ENCODE measurements at places on chromosomes 6 and 20. TPM values are rescaled to one million over a fixed set of nuclear protein-coding genes. Genes with fewer than 3 reads are reported as not detected.

PCSK2 gene
- total RNA-seq, result 1.2 TPM

OR2W1 gene
- not detected for total RNA-seq

PLCB1 gene
- 66.0 TPM for total RNA-seq

TUBB2B gene
- 16.2 TPM for total RNA-seq

DNA sequence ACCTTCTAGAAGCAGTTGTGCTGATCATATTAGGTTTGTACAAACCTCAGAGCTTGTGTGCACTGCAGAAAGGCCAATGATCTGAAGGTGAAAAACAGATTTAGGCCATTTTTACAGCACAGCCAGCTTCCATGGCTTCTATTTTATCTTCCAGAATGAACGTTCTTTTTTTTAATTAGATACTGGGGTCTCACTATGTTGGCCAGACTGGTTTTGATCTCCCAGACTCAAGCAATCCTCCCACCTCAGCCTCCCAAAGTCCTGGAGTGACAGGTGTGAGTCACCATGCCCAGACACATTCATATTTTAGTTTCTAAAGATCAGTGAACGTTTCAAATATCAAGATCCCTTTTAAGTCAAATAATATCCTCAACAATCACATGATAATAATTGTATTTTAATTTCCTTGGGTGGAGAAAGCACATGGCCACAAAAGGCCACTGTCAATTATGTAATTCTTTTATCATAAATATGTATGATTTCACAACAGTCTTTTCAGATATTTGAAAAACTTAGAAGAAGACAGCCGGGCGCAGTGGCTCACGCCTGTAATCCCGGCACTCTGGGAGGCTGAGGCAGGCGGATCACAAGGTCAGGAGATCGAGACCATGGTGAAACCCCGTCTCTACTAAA lies 326.7 kb upstream of the JARID2 start:
- no peak for DNase-seq

DNA sequence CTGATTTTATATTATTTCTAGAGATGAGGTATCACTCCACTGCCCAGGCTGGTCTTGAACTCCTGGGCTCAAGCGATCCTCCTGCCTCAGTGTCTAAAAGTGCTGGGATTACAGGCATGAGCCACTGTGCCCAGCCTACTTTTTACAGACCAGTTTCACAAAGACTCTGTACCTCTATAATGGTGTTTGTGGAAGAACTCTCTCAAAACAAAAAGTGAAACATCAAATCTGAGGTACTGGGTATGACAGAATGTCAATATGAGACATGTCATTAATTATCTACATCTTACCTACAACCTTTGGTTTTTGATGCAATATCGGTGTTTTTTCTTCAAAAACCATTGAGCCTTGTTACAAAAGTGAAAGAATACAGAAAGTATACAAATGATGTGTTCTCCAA lies 49.4 kb upstream of the MCM9 start:
- DNase-seq, result no peak

GRCh38 chr6:24257282-24257681 lies 100.6 kb downstream of the DCDC2 start:
- DNase-seq, result no peak

DNA sequence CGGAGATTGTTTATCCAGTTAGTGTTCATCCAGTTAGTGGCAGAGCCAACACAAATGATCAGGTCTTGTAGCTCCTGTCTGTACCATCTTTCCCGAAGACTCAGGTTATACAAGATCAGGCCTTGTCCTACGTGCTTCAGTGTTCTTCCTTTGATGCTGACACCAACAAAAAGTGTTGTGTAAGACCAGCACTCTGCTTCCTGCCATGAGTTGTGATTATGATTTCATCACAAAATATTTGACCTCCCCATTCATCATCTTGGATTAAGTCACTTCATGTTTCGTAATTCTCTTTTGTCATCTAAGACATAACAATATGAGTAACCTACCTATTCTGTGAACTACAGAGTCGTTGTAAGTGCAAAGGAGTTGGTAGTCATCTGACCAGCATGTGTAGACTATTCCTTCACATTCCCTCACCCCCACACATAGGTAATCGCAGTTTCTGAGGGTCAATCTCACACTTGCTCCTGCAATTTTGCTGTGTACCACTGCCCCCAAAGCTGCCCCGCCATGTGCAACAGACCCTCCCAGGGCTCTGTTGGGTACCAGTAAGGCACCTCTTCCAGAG lies 135.6 kb upstream of the SLC22A23 start:
- DNase-seq, result peak; percentile 86

- no peak for DNase-seq
These were observed 11.4 kb upstream of the PGC start for GRCh38 chr6:41758641-41759035.

DNA sequence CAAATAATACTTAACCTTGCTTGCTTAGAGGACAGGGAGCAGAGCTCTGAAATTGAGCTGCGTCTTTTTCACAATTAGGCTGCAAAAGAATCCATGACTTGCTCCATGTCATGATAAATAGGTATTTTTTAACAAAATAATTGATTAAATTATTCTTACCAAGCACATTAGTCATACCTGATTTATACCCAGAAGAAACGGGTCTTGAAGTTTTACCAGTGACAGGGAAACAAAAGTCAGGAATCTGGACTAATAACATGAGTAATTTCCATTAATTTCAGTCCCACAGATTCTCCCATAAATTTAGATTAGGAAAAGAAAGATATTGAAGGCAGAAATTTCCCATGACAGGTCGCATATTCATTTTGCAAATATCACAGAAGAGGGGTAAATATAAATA lies 85.0 kb upstream of the BMP5 start:
- DNase-seq, result no peak

- no peak for DNase-seq
These were observed 14.4 kb upstream of the SLC17A2 start for GRCh38 chr6:25944688-25945574.

DNA sequence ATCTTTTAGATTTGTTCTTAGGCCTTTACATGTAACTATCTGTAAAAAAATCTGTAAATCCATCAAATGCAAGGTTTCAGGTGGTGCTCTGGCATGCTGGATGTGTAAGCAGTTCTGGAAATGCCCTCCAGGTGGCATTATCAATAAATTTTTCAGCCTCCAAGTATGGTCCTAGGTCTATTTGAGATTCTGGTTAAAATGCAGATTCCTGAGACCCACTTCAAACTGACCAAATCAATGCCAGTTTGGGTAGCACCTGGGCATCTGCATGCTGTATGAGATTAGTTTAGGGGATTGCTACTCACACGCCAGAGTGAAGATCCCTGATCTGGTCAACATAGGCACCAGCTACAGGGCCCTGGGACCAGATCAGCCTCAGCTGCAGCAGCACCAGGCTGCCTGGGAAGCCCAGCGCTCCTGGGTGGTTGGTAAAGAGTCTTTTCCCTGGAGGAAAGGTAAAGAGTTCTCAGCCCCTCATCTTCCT lies 507.3 kb upstream of the CITED2 start:
- peak; percentile 36 for DNase-seq

- DNase-seq, result no peak
These were observed 38.7 kb downstream of the LAMA4 start for GRCh38 chr6:112215488-112216284.

DNA sequence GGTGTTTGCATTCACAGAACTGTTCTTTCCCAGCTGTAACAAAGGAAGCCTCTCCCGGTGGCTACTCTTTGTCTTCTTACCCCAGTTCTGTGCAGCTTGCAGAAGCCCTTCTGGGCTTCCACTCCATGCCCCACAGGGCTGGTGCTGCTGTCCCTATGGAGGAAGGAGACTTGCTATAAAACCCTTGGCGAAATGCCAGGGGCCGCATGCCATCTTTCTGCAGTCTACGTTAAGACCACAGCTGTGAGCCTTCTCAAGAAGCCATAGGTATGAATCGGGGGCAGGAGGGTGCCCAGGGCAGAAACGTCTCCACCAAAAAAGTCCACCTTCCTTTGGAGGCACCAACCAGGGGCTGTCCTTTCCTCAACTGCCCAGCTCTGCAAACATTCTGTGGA lies 60.7 kb downstream of the PRND start:
- no peak for DNase-seq
